ENCODE measurements at places on chromosomes 6 and 20. TPM values are rescaled to one million over a fixed set of nuclear protein-coding genes. Genes with fewer than 3 reads are reported as not detected.

DNA sequence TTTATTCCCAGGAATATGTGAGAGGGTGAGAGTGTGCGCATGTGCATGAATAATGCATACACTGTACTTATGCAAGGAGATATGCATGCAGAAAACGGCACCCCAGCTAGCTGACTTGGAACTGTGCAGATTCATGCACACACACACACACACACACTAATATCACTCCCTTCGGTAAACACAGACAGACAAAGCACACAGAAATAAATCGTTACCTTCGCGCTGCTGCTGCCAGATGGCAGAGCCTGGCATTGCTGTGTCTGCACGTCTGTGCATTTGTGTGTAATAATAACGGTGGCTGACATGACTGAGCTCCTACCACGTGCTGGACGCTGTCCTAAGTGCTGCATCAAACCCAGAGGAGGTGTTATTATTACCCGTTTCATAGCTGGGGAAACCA is 36.8 kb downstream of the PREX1 start:
- no peak for DNase-seq

DNA sequence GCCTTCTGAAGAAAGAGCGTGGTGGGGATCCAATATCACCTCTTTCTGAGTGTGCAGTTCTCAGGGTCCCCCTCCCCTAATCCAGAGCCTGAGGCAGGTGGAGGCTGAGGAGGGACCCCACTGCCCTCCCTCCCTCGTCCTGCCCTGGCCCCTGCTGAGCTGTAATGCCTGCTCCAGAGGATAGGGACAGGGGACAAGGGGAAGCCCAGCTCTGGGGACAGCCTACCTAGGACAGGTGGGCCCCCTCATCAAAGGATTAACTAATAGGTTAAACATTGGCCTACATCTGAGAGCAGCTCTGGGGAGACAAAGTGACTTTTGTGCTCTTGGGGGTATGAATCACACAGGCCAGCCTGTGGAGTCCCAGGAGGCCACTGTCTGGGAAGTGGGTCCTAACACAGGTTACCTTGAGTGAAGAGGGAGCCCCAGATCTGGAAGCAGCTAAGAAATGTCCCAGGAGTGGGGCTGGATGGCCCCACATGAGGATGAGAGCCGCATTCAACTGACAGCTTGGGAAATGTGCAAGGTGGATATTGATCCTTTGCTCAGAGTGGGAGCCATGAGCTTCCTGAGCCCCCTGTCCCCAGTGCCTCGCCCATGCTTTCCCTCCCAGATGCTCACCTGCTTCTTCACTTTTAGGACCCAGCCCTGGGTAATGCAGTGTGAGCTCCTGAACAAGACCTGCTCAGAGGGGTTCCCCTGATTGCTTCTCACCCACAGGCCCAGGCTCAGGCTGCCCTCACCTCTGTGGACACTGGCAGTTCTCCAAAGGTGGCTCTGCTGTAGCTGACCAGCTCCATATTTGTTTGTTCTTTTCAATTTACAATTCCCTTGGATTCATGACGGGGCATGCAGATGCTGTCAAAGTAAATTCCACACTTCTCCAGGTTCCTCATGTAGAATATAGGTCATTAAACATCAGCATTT is 17.8 kb upstream of the CST9L start:
- DNase-seq, result peak; percentile 21

- DNase-seq, result no peak
Observed at GRCh38 chr20:2059411-2059810, 42.2 kb upstream of the STK35 start.

DNA sequence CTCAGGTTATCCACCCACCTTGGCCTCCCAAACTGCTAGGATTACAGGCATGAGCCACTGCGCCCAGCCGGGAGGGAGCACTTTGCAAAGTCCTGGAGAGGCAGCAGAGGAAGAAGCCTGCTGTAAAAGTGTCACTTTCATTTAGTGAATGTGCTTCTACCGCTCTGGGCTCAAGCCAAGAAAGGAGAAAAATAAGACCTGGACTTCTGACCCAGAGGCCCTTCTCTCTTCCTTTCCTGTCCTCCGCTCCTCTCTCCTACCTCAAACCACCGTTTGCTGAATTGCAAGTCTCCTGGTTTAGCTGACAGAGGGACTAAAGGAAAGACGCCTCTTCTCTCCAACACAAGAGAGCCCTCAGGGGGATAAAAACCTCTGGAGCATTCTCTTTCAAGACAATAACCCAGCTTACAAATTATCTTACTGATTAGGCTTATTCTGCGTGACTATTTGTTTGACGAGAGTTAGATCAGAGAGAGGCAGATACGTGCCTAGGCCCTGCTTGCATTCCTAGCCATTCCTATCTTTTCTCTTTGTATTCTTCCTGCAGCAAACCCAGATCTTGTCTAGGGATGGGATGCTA is 84.2 kb upstream of the SLC22A23 start:
- no peak for DNase-seq

DNA sequence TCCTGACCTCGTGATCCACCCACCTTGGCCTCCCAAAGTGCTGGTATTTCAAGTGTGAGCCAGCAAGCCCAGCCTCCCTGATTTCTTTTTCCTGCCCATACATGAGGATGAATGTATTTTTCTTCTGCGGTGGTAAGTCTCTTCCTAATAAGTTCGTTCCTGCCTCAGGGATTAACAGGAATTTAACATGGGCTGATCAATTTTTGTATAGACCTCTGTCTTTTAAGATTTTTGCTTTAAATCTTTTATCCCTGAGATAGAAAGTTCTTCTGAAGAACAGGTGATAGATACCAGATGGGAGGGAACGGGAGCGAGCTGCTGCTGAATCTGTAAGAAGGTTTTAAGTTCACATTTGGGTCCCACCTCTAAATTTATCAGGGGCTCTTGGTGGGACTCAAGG is 7.0 kb upstream of the ZNFX1 start:
- DNase-seq, result no peak

GRCh38 chr6:105836889-105837288 is 249.2 kb upstream of the PRDM1 start:
- DNase-seq, result no peak

DNA sequence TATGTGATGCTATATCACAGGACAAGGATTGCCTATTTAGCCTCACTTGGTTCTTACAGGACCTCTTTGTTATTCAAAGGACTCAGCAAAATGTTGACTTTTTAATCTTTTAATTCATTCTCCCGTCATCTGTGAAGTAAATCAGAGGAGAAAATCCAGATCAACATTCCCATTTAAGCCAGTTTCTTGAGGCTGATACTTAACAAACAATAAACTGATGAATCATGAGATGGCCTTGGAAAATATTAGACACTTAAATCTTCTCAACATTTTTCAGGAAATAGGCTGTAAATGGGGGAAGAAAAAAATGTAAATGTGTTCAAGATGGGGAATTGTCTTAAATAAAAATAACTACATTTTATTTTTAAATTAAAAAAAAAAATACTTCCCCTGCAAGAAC is 55.9 kb upstream of the UBR2 start:
- DNase-seq, result no peak

GRCh38 chr6:15751721-15752350 is 89.0 kb upstream of the DTNBP1 start:
- no peak for DNase-seq

DNA sequence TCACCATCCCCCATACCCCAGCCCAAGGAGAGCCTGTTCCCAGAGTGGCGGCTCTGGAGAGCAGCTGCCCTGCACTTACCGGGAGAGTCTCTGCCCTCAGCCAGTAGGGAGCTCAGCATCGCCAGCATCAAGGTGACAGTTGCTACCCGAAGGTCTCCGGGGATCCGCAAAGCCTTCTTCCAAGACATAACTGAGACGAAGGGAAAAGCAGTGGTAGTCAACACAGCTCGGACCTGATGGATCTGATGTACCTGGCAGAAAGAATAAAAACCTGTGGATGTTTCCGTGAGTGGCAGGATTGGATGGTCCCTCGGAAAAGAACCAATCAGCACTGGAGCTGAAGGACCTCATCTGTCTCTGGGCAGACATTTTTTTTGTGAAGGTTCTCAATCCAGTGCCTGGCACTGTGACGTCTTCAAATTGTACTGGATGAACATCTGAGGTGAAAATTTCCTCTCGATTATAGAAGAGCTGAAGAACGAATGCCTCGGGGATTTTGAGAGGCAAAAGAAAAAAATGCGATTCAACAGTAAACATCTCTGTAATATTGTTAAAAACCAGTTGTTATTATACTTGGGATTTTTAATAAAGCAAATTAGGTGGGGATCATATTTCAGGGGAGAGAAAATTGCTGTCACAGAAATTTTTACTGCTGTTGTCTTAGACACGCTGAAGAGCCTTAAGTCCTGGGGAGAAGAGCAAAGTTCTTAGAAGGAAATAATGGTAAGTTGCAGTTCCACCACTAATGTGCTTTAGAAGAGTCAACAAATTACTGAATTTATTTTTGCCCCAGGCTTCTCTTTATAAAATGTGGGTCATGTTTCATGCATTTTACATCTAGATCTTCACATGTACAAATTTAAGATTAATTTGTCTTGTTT is at the start of gene HLA-DQB1:
TSS of gene HLA-DQB1 (minus strand) at position 238 of the 881 bp plus-strand sequence. CDS start at position 188, 50 bp downstream.
- no peak for DNase-seq

DNA sequence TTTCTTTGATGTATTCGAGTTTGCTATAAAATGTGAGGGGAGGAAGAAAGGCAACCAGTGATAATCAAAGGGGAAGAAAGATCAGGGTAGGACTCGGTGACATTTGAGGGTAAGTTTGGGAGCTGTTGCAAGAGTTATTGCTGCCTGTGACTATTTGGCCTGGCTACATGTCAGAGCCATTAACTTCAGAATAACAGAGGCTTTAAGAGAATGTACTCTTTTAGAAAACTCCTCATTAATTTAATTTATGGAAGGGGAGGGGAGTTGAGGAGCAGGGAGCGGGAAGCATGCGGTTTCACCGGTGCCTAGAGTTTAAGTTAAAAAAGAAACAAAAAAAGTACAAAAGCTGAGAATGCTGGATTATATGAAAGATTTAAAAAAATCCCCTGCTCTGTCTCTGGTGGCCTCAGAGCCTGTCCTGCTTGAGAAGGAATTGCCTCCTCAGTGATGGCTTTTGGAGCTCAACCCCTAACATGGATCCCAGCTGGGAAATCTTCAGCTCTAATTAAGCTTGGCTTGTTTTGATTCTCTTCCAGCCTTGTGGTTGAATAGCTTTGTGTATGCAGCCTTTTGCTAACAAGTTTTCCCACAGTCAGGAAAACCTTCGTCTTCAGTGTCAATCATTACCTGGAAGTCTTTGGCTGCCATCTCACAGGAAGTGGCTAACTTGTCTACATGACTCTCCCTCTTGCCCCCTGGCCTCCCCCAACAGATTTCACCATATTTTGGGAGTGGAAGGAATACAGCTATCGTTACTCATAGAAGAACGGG is 238.2 kb downstream of the SOX4 start:
- DNase-seq, result no peak

- no peak for DNase-seq
Observed at GRCh38 chr6:157302736-157303135, 20.6 kb downstream of the TMEM242 start.

ANKRD66 gene
- total RNA-seq, result not detected

SEL1L2 gene
- 1.7 TPM for total RNA-seq

MCM9 gene
- 4.5 TPM for total RNA-seq

ID4 gene
- 1.6 TPM for total RNA-seq

GSTA4 gene
- total RNA-seq, result 10.6 TPM

COL21A1 gene
- 20.0 TPM for total RNA-seq

RBPJL gene
- not detected for total RNA-seq

SCUBE3 gene
- 10.3 TPM for total RNA-seq

PROKR2 gene
- not detected for total RNA-seq

LRRN4 gene
- 0.46 TPM for total RNA-seq
